ENCODE measurements at places on chromosomes 5 and 9.
A peak's percentile ranks its signal among the peaks of the same experiment; 100 is the strongest.

GRCh38 chr5:2286250-2286649 is 403.5 kb upstream of the IRX4 start:
- no peak for DNase-seq
- H3K4me1 ChIP-seq, result no peaks in the 10 kb centered on the region
- H3K27me3 ChIP-seq, result no peaks in the 10 kb centered on the region
- H3K36me3 ChIP-seq, result no peaks in the 10 kb centered on the region
- H3K27ac ChIP-seq, result no peak overlapping the region
- H3K4me3 ChIP-seq, result no peak overlapping the region

- DNase-seq, result no peak
- H3K36me3 ChIP-seq, result no peaks in the 10 kb centered on the region
Measured at GRCh38 chr5:127213231-127213630, 77.4 kb upstream of the MEGF10 start.

GRCh38 chr9:26882154-26882553 is 10.4 kb downstream of the CAAP1 start:
- peaks cover 3% of the 10 kb centered on the region for H3K36me3 ChIP-seq
- no peak overlapping the region for H3K4me3 ChIP-seq
- no peak for DNase-seq
- H3K27me3 ChIP-seq, result no peaks in the 10 kb centered on the region
- H3K4me1 ChIP-seq, result no peaks in the 10 kb centered on the region

DNA sequence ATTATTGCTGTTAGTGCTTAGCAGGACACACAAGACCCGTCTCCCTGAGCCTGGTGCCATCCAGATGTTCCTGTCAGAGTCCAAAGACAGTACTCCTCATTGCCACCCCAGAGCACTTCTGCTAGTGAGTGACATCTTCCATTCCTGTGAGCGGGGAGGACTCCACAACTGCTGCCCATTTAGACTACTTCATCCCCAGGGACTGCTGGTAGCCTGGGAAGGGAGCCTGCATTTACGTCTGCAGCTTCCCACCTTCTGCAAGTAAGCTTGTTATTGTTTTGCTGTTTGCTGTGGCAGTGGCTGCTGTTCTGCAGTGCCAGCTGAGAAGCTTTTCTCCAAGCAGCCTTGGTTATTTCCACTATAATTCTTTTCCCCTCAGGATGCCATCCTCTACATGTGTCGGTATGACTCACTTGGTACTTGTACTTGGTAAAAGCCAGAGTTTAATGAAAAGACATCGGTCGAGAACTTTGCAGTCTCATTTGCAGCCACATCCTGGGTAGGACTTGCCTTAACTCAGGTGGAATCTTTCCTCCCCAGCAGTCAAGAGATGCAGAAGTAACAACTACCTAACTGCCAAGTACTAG is 10.6 kb upstream of the MAP1B start:
- H3K27me3 ChIP-seq, result no peaks in the 10 kb centered on the region
- H3K36me3 ChIP-seq, result no peaks in the 10 kb centered on the region
- no peak for DNase-seq
- H3K4me3 ChIP-seq, result no peak overlapping the region
- H3K4me1 ChIP-seq, result no peaks in the 10 kb centered on the region

GRCh38 chr5:109685916-109686315 is 3.8 kb upstream of the MAN2A1 start:
- no peaks in the 10 kb centered on the region for H3K4me1 ChIP-seq
- H3K27ac ChIP-seq, result no peak overlapping the region
- no peaks in the 10 kb centered on the region for H3K36me3 ChIP-seq

- H3K36me3 ChIP-seq, result no peaks in the 10 kb centered on the region
- no peak overlapping the region for H3K4me3 ChIP-seq
- peaks cover 54% of the 10 kb centered on the region for H3K4me1 ChIP-seq
- peaks cover 91% of the 10 kb centered on the region for H3K27me3 ChIP-seq
- DNase-seq, result no peak
Measured at GRCh38 chr9:77014597-77015263, 4.7 kb upstream of the FOXB2 start.

- H3K36me3 ChIP-seq, result no peaks in the 10 kb centered on the region
- peak overlapping the region; percentile 69 for H3K27ac ChIP-seq
- H3K27me3 ChIP-seq, result no peaks in the 10 kb centered on the region
- no peak for DNase-seq
- H3K4me3 ChIP-seq, result no peak overlapping the region
Measured at GRCh38 chr5:55633574-55634208, 78.4 kb downstream of the SLC38A9 start.

DNA sequence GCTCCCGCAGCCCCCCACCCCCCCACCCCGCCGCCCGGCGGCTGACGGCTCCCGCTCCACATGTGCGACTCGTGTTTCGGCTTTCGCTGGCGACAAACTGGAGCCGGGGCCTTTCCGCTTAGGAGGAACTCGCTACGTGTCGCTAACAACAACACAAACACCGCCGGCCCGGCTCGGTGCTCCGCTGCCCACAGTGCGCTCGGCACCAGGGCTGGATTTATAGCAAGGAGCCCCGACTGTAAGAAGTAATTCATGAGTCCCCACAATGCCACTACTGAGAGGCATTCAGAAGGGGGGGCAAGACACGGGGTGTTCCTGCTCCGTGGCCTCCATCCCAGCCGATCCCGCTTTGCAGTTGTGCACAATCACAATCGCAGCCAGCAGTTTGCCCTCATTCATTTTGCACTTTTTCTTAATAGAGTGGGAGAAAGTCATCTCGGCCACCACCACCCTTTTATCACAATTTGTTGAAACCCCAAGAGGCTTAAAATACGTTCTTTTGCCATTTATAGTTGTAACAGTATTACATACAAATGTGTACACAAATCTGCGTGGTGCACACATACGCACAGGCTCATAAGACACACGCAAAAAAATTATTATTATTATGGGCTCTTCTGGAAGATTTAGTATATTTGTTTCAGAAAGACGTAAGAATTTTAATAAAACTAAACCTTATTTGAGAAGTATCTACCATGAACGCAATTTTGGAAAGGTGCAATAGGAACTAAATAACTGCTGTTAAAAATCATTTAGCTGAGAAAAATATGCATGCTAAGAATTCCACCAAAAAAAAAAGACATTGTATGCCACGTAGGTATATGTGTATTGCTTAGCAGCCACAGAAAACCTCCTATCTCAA is 48.1 kb downstream of the EBF1 start:
- peak; percentile 68 for DNase-seq
- H3K27me3 ChIP-seq, result no peaks in the 10 kb centered on the region
- peak overlapping the region; percentile 41 for H3K4me3 ChIP-seq
- no peaks in the 10 kb centered on the region for H3K36me3 ChIP-seq
- H3K27ac ChIP-seq, result peak overlapping the region; percentile 68
- peaks cover 26% of the 10 kb centered on the region for H3K4me1 ChIP-seq

GRCh38 chr9:110712955-110713354 is 44.4 kb downstream of the MUSK start:
- H3K27ac ChIP-seq, result no peak overlapping the region
- H3K27me3 ChIP-seq, result no peaks in the 10 kb centered on the region
- no peaks in the 10 kb centered on the region for H3K36me3 ChIP-seq
- H3K4me1 ChIP-seq, result no peaks in the 10 kb centered on the region

DNA sequence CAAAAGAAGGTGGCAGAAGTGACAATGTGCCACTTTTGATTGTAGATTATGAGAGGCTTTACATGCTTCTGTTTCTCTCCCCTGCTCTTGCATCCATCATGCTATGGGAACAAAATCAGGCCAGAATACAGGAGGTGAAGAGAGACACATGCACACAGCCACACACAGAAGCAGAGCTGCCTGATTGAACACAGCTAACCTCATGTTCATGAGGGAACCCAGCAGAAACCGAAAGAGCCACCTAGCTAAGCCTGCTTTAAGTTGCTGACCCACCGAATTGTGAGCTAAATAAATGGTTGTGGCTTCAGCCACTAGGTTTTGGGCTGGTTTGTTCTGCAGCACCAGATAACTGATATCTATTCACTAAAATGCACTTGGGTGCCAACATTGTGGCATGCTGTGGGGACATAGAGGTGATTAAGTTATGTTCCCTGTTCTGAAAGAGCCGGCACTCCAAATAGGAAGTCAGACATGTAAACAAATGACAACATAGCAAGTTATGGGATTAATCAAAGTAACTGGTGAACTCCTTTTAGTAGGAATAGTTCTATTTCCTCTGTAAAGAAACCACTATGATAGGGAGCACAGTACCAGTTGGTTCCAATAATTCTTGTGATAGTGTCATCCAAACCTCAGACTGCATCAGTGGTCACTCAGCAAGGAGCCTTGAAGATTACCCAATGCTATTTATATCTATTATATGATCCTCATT is 93.6 kb upstream of the TNC start:
- no peaks in the 10 kb centered on the region for H3K27me3 ChIP-seq
- no peak overlapping the region for H3K27ac ChIP-seq
- no peak for DNase-seq
- H3K4me1 ChIP-seq, result no peaks in the 10 kb centered on the region
- no peaks in the 10 kb centered on the region for H3K36me3 ChIP-seq

DNA sequence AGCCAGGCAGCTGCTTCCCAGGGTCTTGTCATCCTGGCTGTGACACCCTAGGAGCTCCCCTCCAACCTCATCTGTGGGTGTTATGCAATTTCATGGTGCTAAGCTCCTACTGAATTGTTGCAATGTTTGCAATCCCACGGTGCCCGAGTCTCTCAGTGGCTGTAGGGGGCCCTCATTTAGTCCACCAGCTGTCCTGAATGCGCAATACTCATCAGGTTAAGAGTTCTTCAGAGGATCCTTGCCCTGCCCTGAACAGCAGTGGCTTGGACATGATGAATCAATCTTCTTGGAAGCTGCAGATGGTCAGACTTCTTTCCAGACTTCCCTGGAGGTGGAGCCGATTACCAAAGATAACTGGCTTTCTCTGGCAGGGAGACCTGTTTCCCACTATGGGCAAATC is 584.1 kb downstream of the CCDC171 start:
- no peak overlapping the region for H3K27ac ChIP-seq
- no peaks in the 10 kb centered on the region for H3K27me3 ChIP-seq
- no peak for DNase-seq
- no peaks in the 10 kb centered on the region for H3K36me3 ChIP-seq
- no peak overlapping the region for H3K4me3 ChIP-seq
- no peaks in the 10 kb centered on the region for H3K4me1 ChIP-seq

DNA sequence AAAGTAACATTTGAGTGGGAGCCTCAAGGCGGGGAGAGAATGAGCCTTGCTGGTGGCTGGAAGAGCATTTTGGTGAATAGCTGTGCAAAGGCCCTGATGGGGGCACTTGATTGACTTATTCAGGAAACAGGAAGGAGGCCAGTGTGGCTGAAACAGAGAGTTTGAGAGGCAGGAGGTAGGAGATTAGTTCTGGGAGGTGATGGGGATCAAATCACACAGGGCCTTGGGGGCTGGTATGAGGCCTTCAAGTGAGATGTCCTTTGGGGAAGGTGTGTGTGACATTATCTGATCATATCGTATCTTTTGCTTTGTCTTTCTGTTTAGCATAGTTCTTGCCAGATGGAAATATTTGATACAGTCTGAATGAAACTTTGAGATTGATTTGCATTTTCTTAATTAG is 172.3 kb downstream of the TENT4A start:
- H3K27me3 ChIP-seq, result no peaks in the 10 kb centered on the region
- H3K27ac ChIP-seq, result no peak overlapping the region
- no peaks in the 10 kb centered on the region for H3K4me1 ChIP-seq
- DNase-seq, result no peak

- no peak within 1 kb of the TSS for H3K27ac ChIP-seq
- DNase-seq, result no peak
- peak within 1 kb of the TSS; percentile 43 for H3K4me3 ChIP-seq
- H3K36me3 ChIP-seq, result no peaks in the 10 kb centered on the region
- H3K27me3 ChIP-seq, result peaks cover 20% of the 10 kb centered on the region
- peaks cover 15% of the 10 kb centered on the region for H3K4me1 ChIP-seq
Measured at GRCh38 chr9:34957492-34958410, at the start of gene PHF24. Gene PHF24 (plus strand): TSS chr9:34958285. CDS start chr9:34971299, 13,014 bp downstream.

- H3K27ac ChIP-seq, result no peak overlapping the region
- H3K4me3 ChIP-seq, result no peak overlapping the region
- no peak for DNase-seq
- H3K4me1 ChIP-seq, result no peaks in the 10 kb centered on the region
Measured at GRCh38 chr9:98121058-98121457, 2.0 kb upstream of the TRIM14 start.

DNA sequence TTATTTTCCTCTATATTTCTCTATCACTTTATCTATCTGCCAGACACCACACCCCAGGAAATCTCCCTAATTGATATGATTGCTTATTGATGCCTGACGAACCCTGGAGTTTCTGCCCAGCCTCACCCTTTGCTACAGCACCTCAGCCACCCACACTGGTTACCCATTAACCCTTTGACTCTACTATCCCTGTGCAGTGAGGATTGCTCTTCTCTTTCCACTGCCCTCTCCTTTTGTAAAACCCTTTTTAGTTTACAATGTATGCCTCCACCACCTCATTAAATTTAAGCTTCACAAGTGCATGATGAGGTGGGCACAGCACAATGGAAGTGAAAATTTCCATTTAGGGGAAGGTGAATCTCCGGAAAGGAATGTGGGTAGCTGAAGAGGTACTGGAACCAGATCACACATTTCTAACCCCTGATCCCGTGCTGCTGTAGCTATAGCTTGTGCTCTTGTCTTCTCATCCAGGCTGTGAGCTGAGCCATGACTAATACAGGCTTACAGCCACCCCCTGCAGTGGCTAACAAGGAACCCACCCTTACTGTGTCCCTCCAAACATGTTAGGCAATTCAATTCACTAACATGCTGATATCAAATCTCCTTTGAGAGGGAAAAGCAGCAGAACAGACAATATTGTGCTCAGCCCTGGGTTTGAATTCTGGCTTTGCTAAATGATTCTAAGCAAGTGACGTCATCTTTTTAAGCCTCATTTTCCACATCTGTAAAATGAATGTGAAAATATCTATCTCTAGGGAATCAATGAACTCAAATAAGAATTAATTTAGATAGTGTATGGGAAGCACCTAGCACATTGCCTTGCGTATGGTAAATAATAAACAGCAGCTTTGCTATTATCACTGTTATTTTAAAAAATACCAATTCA is 186.9 kb upstream of the TRIM32 start:
- no peak overlapping the region for H3K27ac ChIP-seq
- DNase-seq, result no peak
- no peaks in the 10 kb centered on the region for H3K27me3 ChIP-seq

- H3K4me3 ChIP-seq, result no peak overlapping the region
- DNase-seq, result no peak
- no peak overlapping the region for H3K27ac ChIP-seq
- no peaks in the 10 kb centered on the region for H3K36me3 ChIP-seq
- H3K4me1 ChIP-seq, result no peaks in the 10 kb centered on the region
Measured at GRCh38 chr5:54178207-54178606, 132.2 kb downstream of the ARL15 start.

DNA sequence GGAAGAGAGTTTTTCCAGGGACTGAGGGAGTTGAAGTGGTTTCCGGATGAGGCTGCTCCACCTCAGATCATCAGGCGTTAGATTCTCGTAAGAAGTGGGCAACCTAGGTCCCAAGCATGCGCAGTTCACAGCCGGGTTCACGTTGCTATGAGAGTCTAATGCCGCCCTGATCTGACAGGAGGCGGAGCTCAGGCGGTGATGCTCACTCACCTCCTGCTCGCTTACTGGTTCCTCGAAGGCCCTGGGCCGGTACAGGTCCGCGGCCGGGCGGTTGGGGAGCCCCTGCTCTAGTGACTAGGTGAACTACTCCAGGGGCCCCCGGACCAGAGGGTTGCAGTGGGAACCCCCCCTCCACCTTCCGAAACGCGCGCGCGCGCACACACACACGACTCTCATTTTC is 997 bp upstream of the RNF130 start:
- peaks cover 20% of the 10 kb centered on the region for H3K4me1 ChIP-seq
- no peaks in the 10 kb centered on the region for H3K27me3 ChIP-seq
- peak overlapping the region; percentile 97 for H3K27ac ChIP-seq
- no peaks in the 10 kb centered on the region for H3K36me3 ChIP-seq
- no peak overlapping the region for H3K4me3 ChIP-seq
- DNase-seq, result no peak

- H3K4me1 ChIP-seq, result peaks cover 11% of the 10 kb centered on the region
- no peak overlapping the region for H3K27ac ChIP-seq
- H3K27me3 ChIP-seq, result no peaks in the 10 kb centered on the region
Measured at GRCh38 chr5:64691291-64691690, 988 bp downstream of the SHISAL2B start.

Measured in sigmoid colon (tissue), 7 donors.